ENCODE measurements at places on chromosomes 5 and 9.

GRCh38 chr9:110545705-110546104 is 33.8 kb downstream of the SVEP1 start:
- DNase-seq, result no peak

- DNase-seq, result no peak
Measured at GRCh38 chr5:154849264-154849785, 1.1 kb downstream of the FAXDC2 start.

- no peak for DNase-seq
Measured at GRCh38 chr5:81393430-81393782, 528 bp downstream of the ACOT12 start.

GRCh38 chr5:2433086-2433485 is 318.4 kb downstream of the IRX2 start:
- DNase-seq, result no peak

GRCh38 chr9:121339437-121339836 is 30.6 kb downstream of the STOM start:
- no peak for DNase-seq

GRCh38 chr5:105783811-105784210 is 1886.9 kb downstream of the EFNA5 start:
- no peak for DNase-seq

DNA sequence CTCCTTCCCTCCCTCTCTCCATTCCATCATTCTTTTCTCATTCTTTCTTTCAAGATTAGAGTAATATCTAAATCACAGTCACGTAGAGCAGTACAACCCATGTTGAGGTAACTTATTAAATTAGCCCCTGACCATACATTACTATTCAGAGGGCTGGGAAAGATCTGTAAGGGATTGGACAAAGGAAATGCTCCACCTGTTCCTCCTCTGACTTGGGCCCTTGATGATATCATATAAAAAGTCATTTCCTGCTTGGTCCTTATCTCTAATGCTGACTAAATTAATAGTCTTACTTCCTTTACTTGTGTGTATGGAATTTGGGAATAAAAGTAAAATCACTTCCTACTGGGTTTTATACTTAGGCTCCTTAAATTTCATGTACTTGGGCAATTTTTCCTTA is 40.8 kb downstream of the SNX18 start:
- no peak for DNase-seq

DNA sequence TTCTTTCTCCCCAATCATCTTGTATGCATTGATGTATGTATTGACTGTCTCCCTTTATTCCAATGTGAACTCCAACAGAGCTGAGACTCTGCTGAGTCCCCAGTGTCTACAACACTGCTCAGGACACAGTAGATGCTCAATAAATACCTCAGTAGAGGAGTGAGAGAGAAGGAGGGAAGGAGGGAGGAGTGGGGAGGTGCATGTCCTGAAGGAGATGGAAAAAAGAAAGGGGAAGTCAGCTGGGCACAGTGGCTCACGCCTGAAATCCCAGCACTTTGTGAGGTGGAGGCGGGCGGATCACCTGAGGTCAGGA is 2.9 kb upstream of the PHF2 start:
- DNase-seq, result no peak

DNA sequence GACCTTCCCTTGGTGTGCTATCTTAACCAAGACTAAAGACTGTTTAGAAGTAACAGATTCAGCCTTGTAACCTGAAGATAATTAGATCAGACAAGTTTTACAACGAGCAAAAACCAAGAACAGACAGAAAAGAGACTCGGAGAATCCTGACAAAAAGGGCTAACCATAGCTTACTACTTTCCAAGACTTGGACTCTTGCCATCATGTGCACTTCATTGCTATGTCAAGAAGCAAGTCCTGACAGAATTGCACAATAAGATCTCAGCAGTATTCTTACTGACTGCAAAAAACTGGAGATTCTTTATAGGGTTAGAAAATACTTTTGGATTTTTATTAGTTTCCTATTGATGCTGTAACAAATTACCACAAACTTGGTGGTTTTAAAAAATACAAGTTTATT is 1539.0 kb upstream of the NUDT12 start:
- DNase-seq, result no peak

GRCh38 chr5:82808960-82809359 is 268.2 kb downstream of the TMEM167A start:
- DNase-seq, result no peak

GRCh38 chr9:126945682-126946081 is 31.1 kb downstream of the RALGPS1 start:
- DNase-seq, result no peak

GRCh38 chr5:144237851-144238250 is 67.2 kb downstream of the KCTD16 start:
- no peak for DNase-seq

DNA sequence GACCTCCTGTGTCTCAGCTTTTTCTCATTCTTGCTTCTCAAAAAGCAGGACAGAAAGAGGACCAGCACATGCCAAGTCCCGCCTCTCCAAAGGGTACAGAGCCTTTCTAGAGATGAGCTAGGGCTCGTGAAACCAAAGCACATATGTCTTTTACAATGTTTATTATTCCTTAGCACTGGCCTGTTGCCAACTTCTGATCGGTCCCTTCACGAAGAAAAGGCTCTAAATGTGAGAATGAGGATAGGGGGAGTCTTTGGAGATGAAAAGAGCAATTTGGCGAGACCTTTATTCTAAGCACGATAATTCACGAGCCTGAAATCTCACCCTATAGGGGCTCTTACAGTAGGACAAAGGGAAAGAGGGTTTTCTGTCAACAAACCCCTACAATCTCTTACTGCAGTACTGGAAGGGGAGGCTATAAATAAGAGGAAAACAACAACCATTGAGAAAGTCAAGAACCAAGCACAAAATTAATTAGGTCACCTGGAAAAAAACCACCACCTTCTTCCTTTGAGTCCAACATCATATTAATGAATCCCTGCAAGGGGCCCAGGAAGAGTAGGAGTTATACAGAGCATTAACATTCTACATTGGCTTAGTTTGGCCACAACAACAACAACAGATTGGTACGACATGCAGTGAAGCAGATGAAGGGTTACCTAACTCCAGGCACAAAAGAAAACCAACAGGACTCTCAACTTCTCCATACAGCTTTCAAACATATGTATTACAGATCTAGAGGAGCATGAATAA is 309.5 kb downstream of the PDE4D start:
- no peak for DNase-seq

DNA sequence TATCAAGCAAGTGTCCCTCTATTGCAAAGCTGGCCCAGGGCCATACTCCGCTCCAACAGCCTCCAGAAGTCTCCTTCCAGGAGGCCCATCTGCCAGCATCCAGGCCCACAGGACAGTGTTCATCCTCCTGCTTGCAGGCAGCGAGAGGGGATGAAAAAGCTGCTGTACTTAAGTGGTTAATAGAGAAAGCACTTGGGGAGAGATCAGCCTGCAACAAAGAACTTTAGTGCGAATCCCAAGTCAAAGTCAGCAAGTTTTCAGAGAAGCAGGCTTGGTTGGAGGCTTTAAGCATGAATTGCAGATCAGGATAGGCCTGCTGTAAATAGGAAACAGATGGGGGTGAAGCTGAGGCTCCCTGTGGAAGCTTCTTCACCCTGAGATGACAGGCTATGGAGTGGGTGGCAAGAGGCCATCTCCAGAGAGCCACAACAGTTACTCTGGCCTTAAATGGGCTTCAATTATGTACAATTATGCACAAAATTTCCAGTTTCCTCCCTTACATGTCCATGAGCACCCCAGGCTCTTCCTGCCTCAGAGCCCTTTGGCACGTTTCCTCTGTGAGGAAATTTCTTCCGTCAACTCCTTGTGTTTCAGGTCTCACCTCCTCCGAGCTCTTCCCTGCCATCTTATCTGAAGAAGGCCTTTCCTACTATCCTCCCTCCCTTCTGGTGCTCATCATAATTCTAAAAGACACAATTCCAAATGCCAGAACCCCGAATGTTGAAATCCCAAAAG is 98.0 kb upstream of the NR3C1 start:
- no peak for DNase-seq

Measured in GM12864 (cell line).